ENCODE measurements at places on chromosomes 1 and 21.

GRCh38 chr21:44579056-44579832 lies 1.2 kb downstream of the KRTAP10-5 start:
- no peak for DNase-seq

DNA sequence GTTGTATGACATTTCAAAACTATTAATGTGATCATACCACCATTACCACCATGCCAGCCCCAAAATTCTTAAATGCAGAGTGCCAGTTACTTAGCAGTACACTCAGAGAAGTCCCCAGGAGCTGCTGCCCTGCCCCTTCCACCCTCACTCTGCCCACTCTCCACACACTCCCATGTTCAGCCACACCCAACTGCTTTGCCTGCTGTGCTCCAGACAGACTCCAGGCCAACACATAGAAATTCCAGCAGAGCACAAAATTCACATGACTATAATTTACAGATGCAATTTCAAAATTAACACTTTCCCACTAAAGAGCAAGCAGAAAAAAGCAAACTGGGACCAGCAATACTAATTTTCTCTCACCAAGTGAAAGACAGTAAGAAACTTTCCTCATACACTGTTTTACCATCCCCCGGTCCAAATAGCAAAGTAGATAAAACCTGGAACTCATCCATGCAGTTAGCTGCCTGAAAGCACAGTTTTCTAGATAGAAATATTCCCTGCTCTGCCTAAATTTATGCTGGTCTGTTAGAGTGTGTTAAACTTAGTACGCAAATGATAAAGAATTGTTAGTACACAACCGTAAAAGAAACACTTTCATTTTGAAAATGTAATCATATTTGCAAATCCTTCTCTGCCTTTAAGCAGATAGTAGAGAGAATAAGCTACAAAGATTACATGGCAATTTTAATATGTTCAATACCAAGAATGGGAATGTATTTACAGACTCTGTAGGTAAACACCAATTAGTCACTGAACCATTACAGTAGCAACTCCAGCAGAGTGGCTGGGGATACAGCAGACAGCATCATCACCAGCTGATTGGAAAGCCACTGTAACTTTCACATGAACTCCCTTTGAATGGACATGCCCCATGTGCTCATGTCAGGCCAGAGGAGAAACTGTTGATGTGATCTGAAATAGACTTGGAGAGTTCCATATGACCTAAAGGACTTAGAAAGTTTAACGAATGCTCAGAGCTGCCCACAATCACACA lies 176.5 kb downstream of the VAV3 start:
- DNase-seq, result no peak

DNA sequence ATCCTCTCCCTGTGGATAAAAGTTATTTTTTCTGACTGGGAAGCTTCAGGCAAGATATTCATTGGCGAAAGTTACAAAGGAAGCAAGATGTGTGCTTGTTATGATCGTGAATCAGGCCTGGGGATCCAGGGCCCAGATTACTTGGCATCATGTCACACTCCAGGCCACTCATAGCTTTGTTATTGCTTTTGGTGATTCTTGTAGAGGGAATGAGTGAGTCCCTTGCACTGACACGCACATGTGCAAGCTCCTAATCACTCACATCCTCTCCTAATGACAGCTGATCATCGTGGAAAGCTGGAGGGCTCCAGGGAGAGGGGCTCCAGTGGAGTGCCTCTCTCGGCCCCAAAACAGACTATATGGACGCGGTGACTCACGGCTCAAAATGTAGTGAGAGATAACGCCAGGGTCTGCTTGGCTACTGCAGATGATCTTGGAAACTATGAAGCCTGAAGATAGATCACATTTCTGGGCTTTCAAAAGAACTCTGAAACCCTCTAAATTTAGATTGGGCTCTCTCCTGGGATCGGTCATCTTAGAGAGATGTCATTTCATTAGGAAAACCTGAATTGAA lies 481.1 kb upstream of the USP24 start:
- no peak for DNase-seq

- DNase-seq, result peak; percentile 66
These were observed 72.9 kb downstream of the UCHL5 start for GRCh38 chr1:192986110-192986747.

DNA sequence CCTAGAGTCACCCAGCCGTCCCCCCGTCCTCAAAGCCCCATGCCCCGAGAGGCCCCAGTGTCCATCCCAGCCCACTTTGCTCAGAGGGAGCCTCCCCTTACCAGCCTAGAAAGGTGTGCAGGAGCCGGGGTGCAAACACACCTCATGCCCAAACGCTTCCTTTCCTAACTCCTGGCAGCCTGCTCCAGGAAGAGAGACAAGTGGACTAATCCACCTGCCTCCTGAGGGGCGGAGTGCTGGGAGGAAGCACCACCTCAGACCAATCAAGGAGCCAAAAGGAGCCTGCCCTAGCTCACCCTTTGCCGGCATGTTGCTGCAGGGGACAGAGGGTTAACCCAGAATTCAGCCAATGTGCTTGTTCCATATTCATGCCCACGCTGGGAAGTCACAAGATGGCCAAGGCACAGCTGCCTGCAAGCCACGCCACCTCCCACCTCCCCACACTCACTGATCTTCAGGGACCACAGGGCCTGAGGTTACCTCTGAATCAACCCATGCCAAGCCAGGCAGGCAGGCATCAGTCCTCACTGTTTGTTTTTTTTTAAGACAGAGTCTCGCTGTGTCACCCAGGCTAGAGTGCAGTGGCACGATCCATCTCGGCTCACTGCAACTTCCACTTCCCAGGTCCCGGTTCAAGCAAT lies 27.8 kb downstream of the PLEKHA6 start:
- DNase-seq, result no peak

DNA sequence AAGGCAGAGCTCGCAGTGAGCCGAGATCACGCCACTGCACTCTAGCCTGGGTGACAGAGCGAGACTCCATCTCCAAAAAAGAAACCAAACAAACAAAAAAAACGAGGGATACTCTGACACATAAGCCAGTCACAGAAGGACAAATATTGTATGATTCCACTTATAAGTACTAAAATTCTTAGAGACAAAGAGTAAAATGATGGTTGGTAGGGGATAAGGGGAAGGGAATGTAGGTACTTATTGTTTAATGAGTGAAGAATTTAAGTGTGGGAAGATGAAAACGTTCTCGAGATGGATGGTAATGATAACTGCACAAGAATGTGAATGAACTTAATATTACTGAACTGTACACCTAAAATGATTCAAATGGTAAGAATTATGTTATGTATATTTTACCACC lies 66.7 kb upstream of the GUCA2A start:
- DNase-seq, result no peak

GRCh38 chr21:45552696-45553391 lies 10.6 kb upstream of the SLC19A1 start:
- no peak for DNase-seq

- peak; percentile 38 for DNase-seq
These were observed 28.2 kb upstream of the IKBKE start for GRCh38 chr1:206442101-206442500.

- DNase-seq, result no peak
These were observed 598.3 kb upstream of the ZP4 start for GRCh38 chr1:238489006-238489405.

GRCh38 chr1:214636436-214636835 lies 33.4 kb downstream of the CENPF start:
- no peak for DNase-seq

GRCh38 chr1:199580300-199580699 lies 447.2 kb upstream of the NR5A2 start:
- no peak for DNase-seq

DNA sequence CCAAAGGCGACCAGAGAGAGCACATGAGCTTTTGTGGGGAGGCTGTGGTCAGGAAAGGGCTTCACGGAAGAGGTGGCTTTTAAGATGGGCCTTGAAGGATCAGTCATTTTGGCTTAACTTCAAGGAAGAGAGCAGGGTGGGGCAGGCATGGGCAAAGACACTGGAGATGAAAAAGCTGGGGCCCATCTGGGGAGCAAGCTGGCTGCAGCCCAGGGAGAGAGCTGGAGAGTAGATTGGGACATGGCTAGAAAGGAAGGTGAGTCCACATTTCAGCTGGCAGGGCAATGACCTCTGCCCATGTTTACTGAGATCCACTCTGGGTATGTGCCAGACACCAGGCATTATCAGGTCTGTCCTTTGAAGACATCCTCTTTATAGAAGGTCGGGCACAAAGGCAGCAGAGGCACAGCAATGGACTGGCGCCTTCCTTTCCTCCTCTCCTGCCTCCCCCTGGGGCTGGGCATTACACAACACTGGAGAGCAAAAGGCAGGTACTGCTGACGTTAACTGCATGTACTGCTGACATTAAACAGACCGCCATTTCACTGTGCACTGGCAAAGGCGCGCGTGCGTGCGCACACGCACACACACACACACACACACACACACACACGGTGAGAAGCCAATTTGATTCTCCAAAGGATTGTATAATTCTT lies 2.2 kb upstream of the UBXN10 start:
- DNase-seq, result no peak

- no peak for DNase-seq
These were observed 15.0 kb upstream of the RGS4 start for GRCh38 chr1:163054181-163054591.

- DNase-seq, result no peak
These were observed 38.0 kb downstream of the FOXO6 start for GRCh38 chr1:41399145-41399795.

DNA sequence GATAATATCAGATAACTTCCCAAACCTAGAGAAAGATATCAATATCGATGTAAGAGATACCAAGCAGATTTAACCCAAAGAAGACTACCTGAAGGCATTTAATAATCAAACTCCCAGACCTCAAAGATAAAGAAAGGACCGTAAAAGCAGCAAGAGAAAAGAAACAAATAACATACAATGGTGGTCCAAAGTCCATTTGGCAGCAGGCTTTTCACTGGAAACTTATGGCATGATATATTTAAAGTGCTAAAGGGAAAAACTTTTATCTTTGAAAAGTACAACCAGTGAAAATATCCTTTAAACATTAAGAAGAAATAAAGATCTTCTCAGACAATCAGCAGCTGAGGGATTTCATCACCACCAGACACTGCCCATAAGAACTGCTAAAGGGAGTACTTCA lies 812.7 kb upstream of the ADAMTS5 start:
- DNase-seq, result no peak

GRCh38 chr1:156539818-156540355 lies 32.5 kb downstream of the IQGAP3 start:
- no peak for DNase-seq

DNA sequence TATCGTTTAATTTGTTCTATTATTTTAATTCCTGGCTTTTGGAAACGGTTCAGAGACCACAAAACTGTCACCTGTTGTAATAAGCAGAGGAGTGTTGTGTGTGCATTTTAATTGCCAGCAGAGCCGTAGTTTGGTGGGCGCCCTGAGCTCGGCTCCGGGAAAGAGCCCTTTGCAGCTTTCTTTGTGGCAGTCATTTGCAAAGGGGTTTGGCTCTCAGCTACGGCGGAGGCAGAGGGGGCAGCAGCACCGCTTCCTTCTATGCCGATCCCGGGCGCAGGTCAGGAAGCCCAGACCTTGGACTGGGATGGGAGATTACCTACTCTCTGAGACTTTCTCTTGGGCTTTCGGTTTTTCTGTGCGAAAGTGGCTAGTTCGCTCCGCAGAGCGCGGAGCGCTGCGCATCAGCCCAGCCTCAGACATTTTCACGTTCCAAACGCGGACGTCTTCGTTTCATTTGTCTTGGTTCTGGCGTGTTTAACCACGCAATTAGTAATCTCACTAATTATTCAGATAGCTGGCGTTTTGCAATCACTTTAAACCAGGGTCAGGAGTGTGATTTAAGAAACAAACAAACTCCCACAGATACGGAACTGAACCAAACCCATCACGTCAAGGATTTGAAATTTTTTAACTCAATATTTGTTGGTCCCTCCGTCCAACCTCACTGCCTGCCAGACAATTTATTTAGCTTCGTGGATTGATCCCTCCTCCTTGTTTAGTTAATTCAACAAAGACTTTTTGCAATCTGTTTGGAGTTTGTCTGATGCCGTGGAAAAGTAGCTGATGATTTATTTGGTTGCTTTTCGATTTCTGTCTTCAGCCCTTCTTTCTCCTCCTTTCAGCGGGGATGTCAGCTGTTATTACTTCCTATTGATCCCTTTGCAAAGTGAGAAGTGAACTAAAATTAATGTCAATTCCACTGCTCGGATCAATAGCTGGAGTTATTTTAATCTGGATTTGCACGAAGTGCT lies 3.9 kb downstream of the RNF220 start:
- DNase-seq, result peak; percentile 28

DNA sequence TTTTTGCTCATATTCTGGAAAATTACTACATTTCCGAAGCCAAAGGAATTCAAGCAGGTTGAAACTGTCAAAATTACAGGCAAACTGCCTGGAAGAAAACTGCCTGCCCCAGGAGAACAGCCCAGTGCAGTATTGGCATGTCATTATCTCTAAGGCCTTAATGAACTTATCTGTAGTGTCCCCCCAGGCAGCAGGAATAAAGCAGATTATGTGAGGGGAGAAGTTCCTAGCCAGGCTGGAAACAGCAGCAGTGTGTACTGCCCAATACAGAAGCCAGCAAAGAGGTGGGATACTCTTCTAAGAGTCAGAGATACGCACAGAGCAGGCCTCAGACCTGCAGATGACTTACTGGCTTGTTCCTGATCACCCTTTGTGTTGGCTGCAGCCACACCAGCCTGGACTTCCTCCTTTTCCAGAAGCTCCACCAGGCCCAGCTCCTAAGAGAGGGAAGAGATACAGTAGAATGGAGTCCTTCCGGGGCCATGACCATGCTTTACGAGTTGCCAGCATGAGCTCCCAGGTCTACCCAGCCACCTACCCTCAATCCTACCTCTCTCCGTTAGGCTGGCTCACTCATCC lies 11.7 kb downstream of the IQGAP3 start:
- no peak for DNase-seq

- no peak for DNase-seq
These were observed 3.1 kb downstream of the TRAF5 start for GRCh38 chr1:211329764-211330201.

GRCh38 chr1:150168960-150169601 lies 19.4 kb downstream of the PLEKHO1 start:
- peak; percentile 67 for DNase-seq

DNA sequence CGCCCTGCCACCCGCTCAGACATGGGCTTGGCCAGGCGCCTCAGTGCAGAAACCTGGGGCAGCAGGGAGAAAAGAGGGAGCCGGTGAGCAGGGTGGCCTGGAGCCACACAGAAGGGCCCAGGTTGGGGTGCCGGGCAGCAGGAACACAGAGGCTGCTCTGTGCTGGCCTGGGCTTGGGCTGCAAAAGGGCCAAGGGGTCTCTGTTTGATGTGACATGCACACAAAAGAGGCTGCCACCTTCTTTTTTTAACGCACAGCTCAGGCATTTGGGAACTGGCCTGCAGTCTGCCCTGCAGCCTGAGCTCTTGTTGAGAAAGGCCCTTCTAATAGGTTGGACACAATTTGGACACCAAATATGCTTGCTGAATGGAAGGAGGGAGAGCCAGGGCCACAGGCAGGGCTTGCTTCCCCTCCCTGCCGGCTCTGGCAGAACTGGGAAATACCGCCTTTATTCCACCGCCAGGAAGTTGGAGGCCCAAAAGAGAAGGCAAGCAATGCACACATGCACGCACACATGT lies 32.4 kb downstream of the KIF21B start:
- no peak for DNase-seq

GRCh38 chr1:161791904-161792655 lies 26.0 kb downstream of the ATF6 start:
- no peak for DNase-seq
